ENCODE measurements at places on chromosomes 5 and 9.

- no peak for DNase-seq
These were observed 16.6 kb downstream of the F2R start for GRCh38 chr5:76732405-76733048.

- no peak for DNase-seq
These were observed 8.4 kb downstream of the UBTD2 start for GRCh38 chr5:172274951-172275753.

DNA sequence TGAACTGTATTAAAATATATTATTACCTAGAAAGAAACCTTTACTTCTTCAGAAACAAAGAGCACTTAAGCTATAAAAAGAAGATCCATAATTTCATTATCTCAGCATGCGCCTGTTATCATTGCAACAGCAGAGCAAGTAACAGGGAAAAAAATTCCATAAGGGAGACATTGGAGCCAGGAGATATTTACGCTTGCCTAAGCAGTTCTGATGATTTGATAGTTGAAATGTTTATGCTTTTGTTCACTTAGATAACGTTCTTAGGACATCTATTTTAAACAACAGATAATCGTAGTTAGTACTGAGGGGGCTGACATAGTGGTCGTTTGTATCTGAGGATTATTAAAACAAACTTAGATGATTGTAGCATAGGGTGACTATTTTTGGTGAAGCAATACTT is 252.5 kb downstream of the NNT start:
- no peak for DNase-seq

DNA sequence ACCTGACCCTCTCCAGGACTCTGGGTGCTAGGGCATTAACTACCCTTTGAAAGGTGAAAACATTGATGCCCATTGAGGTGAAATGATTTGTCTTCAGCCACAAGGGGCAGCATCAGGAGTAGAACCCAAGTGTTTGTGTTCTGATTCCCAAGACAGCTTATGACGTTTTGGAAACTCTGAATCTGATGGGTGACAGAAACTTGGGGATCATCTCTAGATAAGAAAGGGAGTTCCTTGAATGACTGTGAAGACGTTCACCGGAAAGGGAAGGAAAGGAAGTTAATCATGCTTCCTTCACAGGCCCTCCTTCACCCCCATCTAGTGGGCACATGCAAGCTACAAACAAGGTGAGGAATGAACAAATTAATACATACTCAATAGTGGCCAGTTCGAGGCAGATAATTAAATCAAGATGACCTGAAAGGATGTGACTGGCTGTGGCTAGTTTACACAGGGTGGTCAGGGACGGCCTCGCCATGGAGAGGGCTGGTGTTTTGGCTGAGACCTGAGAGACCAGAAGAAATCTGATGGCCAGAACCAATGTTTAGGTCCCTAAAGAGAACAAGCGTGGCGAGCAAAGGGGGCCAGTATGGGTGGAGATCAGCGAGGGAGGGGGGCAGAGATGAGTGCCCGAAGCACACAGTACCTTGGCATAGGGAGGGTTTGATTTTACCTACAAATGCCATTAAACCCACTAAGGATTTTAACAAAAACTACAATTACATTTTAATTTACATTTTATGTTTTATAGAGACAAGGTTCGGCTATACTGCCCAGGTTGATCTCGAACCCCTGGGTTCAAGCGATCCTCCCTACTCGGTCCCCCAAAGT is 937 bp upstream of the SLC26A2 start:
- DNase-seq: no peak

GRCh38 chr9:116072046-116072445 is 81.5 kb upstream of the PAPPA start:
- DNase-seq: no peak

Measured in left ventricle myocardium superior (tissue), 1 donor.